ENCODE measurements at places on chromosomes 4 and X.

DNA sequence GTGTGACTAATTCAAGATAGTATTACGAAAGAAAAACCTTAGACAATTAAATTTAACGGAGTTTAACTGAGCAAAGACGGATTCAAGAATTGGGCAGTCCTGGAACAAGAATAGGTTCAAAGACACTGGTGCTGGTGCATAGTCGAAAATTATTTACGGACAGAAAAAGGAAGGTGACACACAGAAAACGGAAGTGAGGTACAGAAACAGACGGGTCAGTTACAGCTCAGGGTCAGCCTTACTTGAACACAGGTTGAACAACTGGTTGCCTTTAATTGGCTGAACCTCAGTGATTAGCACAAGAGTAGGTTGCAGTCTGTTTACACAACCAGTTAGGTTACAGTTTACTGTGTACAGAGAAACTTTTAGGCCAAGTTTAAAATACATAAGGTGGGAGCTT is 31.5 kb downstream of the KLHL8 start:
- no peak for DNase-seq

- DNase-seq: no peak
Measured at GRCh38 chr4:51960486-51960885, 59.7 kb downstream of the LRRC66 start.

- peak; percentile 40 for DNase-seq
Measured at GRCh38 chrX:136209016-136209738, 42.0 kb downstream of the MAP7D3 start.

DNA sequence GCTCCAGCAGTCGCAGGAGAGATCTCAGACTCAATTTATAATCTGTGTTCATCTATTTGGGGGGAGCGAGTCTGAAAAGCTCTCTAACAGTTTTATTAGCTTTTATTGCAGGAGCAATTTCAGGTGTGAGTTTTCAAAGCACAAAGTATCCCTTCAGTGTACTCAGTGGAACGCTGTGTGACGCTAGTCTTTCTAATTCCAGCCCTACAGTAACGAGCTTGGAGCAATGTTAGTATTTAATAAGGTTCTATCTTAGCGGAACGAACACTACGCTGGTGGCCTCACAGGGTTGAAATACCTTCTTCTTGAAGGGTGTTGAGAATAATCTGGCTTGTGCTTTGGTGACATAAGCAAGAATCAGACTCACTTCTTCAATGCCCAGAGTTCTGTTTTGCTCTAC is 8.4 kb downstream of the HS3ST1 start:
- no peak for DNase-seq

DNA sequence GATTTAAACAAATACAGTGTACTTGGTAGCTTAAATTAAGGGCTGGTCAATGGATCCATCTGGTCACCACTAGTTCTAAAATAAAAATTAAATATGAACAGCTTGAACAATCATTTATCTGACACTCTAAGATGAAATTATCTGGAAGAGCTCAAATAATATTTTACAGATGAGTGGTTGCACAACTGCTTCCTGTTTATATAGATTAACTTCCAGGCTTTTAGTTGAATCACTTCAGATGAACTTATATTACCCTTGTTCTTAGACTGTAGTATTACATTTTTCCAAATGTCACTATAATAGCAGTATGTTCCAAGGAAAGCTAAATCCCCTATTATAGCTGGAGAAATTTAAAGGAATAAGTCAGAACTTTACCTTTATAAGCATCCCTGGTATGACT is 92.4 kb upstream of the SMIM10 start:
- DNase-seq: no peak

DNA sequence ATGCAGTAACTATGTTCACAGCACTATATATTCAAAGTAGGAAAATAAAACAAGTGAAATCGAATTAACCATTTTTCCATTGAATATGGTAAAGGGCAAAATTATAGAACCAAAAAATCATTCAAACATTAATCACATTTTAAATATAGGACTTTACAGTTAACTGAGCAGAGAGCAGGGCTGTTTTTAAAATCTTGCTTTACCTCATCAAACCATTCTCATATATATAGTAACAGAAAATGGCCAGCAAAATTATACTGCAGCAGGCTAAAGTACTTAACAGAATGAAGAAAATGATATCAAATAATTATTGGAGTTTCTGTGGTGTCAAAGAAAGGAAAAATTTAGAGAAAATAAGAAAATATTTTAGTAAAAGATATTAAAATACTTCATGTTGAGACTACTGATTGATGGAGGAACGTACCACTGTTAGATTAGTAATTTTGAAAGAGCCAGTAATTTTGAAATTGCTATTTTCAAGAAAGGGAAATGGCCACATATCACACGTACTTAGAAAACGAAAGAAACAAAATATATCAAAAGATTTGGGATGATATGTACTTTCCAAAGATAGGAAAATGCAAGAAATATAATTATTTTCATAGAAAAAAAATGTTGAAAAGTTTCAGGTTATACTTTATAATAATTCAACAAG is 813.7 kb downstream of the DMD start:
- no peak for DNase-seq

- DNase-seq: peak; percentile 22
Measured at GRCh38 chrX:2691543-2692220, 587 bp downstream of the CD99 start.

- no peak for DNase-seq
Measured at GRCh38 chr4:110989125-110989524, 366.2 kb upstream of the PITX2 start.

GRCh38 chr4:156512622-156513021 is 459.0 kb downstream of the PDGFC start:
- peak; percentile 9 for DNase-seq

GRCh38 chr4:154471526-154472331 is 19.9 kb downstream of the DCHS2 start:
- DNase-seq: no peak

- no peak for DNase-seq
Measured at GRCh38 chr4:20423420-20423819, 171.7 kb downstream of the SLIT2 start.
